ENCODE measurements at places on chromosomes 7 and 10.

DNA sequence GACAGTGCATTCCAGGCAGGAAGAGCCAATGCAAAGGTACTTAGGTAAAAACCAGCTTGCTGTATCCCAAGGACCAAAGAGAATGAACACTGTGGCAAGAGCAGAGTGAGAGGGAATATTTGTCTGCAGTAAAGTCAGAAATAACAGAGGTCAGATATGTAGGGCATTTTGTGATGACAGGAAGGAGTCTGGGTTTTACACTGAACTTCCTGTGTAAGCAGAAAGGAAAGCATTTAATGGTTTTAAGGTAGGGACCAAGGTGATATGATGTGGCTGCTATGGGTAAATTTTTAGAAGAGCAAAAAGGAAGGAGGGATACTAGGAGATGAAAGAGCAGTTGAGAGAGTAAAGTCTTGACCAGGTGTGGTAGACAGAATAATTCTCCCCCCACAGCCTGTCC is 10.1 kb downstream of the ABCB1 start:
- DNase-seq: no peak

DNA sequence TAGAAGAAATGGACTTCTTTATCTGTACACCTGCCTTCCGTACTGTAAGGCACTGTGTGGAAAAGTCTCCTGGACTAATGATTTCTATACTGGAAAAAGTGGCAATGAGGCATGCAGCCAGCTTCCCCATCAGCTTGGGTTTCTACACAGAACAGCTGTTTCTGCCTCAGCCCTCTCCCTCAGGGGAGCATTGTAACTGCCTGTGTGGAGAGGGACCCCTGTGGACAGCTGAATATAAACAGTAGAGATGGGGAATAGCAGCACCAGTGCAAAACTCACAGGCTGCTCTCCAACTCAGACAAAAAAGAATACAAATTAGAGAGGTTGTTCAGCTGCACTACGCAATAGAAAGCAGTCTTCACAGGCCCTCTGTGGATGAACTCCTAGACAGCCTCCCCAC is 451.3 kb upstream of the MBL2 start:
- no peak for DNase-seq

DNA sequence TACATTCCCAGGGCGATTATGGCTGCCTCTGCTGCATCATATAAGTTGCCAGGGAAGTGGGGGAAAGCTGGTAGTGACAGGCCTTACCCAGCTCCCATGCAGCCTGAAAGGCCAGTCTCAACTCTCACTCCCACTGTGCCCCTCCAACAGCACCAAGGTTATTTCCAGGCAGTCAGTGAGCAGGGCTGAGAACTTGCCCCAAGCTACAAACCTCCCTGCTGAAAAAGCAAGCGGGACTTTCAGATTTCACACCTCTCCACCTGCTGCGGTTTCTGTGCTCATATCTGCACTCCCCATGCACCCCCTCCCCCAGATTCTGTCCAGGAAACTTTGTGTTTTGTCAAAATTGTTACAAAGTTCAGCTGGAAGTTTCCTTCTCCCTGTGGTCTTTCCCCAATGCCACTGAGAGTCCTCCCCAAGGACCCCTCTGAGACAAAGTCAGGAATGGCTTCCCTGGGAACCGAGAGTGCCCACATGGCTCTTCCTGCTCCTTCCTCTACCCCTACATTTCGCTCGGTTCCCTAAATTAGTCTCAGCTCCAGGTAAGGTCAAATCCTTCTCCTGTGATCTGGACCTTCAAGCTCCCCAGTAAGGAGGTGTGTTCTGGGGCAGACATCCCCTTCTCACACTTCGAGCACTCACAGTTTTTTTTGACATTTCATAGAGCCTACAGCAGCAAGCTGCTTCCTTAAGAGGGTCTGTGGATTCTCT is 25.3 kb upstream of the WNT2 start:
- no peak for DNase-seq

DNA sequence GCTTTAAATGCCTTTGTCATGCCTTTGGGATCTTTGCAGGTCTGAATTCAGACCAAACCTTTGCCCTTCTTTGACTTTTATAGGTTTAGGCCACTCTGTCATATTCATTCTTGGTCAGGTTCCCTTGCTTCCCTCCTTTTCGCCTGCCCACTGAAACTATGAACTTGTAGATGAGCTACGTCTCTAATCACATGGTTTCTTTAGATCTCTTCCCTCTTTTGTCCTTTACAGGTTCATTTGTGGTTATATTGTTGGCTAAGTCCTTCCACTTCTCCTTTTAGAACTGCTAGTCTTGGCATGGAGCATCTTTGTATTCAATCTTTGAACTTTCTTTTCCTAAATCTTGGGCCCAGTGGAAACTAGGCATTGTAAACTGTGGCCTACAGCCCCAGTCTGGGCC is 104.0 kb upstream of the ZEB1 start:
- DNase-seq: no peak

DNA sequence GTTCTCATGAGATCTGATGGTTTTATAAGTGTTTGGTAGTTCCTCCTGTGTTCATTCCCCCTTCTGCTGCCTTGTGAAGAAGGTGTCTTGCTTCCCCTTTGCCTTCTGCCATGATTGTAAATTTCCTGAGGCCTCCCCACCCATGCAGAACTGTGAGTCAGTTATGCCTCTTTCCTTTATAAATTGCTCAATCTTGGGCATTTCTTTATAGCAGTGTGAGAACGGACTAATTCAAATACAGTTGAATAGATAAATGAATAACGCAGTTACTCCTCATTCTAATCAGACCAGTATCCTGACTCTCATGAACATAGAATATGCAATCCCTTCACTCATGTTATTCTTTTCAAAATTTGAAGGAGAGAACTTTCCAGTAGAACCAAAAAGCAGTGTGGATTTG is 375.0 kb upstream of the FZD8 start:
- no peak for DNase-seq

GRCh38 chr10:86391236-86391840 is 24.7 kb upstream of the GRID1 start:
- no peak for DNase-seq

- DNase-seq: no peak
Observed at GRCh38 chr7:10225275-10225674, 748.4 kb upstream of the PHF14 start.

- no peak for DNase-seq
Observed at GRCh38 chr10:113179265-113179664, 229.2 kb downstream of the TCF7L2 start.

- no peak for DNase-seq
Observed at GRCh38 chr7:47266799-47267198, 315.1 kb downstream of the TNS3 start.

DNA sequence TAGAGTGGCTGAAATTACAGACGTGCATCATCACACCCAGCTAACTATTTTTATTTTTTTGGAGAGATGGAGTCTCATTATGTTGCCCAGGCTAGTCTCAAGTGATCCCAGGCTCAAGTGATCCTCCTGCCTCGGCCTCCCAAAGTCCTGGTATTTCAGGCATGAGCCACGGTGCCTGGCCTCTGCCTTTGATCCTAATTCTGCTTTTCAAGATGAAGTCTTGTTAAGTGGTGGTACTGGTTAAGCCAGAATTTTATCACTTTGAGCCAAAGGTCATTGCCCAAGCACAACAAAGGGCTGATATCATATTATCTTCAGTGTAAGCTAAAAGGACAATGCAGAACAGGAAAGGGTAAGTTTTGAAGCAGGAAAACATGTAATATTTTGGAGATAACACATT is 64.2 kb downstream of the MYOF start:
- DNase-seq: no peak

DNA sequence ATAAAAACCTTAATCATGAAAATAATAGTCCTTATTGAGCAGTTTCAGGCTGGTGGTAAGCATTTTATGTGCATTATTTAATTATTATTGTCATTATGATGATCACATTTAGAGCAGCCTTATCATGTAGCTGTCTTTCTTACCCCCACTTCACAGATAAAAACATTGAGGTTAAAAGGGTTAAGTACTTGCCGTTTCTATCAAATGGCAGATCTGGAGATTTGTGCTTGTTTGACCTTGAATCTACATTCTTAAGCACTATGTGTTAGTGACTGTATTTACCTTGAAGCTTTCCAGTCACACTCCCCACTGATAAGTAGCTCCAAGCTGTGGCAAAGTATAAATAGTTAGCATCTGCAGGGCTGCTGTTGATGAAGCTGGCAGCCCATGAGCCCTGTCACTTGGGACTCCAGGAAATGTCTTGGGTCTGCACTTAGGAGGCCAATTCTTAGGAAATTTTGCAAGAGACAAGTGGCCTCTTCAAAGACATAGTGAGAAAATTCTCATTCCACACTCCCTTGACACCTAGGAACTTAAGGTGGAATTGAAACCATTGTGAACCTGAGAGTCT is 116.8 kb upstream of the AGR3 start:
- no peak for DNase-seq

DNA sequence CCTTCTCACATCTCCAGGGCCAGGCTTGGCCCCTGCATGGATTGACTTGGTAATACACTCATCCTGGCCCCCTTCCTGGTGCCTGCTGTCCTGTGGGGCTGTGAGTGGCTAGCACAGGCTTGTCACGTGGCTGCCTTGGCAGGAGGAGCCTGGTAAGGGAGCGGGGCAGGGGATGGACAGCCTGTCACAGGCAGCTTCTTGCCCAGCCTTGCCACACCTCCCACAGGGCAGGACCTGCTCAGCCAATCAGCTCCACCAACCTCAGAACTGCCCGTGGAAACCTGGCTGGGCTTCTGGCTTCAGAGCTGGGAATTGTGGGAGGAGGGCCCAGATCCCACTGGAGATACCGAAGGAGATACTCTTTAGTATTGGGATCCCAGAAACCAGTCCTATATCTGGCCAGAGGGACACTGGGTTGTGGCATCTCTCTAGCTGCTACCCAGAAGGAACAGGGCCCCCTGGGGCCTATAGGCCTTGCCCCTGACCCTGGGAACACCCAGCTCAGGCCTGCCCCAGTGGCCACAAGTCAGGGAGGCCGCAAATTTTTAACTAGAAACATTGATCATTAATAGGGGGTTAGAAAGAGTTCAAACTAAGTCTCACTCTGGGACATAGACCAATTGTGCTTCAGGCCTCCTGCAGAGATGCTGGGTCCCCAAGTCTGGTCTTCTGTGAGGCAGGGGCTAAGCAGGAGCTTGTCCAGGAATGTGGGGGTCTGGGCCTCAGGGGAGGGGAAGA is at the start of gene HOGA1:
Gene HOGA1, plus strand, starts transcription at position 330 of the 738 bp plus-strand sequence. Its CDS starts 315 bp downstream, at position 645.
- no peak for DNase-seq

DNA sequence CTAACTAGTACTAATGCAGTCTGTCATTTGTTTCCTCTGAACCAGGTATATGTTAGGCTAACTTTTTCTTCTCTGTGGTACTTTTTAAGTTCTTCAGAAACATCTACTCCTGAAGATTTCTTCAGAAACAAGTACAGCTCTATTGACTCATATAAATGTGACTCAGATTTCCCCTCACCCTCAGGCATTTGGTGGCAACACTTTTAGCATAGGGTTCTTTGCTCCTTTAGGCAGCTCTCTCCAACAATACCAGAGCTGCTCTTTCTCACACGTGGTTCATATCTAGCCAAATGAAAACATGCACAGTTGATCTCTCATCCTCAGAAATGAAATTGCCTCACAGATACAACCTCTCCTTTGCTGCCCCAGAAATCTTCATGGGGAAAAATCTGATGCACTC is 939.8 kb downstream of the SORCS1 start:
- no peak for DNase-seq

DNA sequence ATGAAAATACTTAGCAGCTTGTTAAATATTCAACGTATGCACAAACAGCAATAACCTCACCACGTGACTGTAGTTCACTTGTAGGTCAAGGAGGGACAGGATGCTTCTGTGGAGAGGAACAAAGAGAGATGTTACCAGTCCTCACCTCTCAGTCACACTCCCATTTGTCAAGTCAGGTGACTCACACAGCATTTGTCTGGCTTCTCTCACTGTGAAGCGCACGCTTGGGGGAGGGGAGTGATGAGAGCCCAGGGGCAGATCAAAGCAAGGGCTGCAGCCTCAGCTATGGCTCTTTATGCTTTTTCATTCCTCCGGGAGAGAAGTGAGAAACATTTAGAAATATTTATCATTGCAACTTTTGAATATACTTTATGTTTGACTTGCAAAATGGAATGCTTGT is 2.9 kb upstream of the RBM20 start:
- no peak for DNase-seq

DNA sequence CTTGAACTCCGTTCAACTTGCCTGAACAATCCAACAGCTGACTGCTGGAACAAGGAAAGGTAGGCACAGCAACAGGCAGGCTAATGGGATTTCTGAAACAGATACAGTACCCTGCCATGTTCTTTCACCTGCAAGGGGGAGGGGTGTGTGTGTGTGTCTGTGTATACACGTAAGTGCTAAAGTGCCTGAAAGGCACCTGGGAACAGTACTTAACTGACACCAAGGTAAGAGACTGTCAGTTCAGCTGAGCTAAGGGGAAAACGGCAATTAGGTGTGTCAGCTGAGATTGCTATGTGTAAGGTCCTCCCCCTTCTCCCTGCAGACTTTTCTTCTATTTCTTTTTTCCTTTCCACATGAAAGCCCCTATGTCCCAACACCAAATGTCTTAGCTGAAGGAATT is 27.0 kb downstream of the NAMPT start:
- DNase-seq: no peak

Measured in DMS79 treated with DMSO at 0.1 percent for 48 hours (cell line).